ENCODE measurements at places on chromosomes 16 and 17. TPM values are rescaled to one million over a fixed set of nuclear protein-coding genes. Genes with fewer than 3 reads are reported as not detected.

The ACAP1 gene
- total RNA-seq, result 17.3 TPM

The PRR35 gene
- total RNA-seq, result not detected

The FBXO39 gene
- total RNA-seq, result not detected

The TBC1D26 gene
- total RNA-seq, result not detected

The KCNH6 gene
- not detected for total RNA-seq

The TVP23C gene
- 2.5 TPM for total RNA-seq

The RASD1 gene
- 50.8 TPM for total RNA-seq

The CLDN9 gene
- total RNA-seq, result 1.2 TPM

The CCL4L2 gene
- total RNA-seq, result not detected

The HSPB9 gene
- 0.12 TPM for total RNA-seq

The SBK1 gene
- 2.8 TPM for total RNA-seq
